Brain (organoid and tissue), 16 donors: ENCODE measurements at places on chromosomes 4 and X.

GRCh38 chrX:108163333-108164082 lies 71.9 kb downstream of the ATG4A start:
- DNase-seq: no peak

DNA sequence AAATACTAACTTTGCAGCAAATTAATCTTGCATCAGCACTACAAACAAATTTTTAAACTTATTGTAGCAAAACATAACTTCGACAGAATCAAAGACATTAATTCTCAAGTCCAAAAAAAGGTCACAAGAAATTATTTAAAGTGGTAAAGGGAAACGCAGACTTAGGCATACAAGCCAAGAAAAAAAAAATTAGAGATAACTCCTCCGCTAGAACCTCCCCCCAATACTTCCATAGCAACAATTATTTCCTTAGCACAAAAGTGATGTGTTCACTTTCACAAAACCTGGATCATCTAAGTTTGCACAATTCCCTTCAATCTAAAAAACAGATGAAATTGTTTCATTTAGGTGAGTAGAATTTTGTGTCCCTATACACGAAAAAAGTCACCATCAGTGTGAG lies 1.1 kb downstream of the LRBA start:
- DNase-seq: no peak

DNA sequence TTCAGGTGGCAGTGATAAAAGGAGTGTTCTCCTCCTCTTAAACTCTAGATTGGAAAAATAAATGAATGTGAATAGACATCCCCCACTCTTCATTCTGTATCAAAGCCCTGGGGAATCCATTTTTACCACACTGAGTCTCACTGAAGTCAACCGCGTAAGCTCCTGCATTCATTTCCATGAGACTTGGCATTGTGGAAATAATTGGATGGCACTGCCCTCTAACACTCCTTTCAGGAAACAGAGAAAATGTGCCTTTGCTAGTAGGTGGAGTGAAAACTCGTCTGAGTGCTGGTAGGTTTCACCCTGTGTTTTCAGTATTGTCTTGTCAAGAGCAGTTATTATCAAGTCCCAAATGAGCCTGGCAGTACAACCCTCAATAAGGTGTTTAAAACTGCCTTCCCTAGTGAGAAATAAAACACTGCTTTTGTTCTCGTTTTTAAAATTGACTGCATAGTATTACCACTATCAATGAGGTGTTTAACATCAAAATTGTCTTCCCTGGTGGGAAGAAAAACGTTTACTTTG lies 9.7 kb upstream of the CDKN2AIP start:
- peak; percentile 42 for DNase-seq

DNA sequence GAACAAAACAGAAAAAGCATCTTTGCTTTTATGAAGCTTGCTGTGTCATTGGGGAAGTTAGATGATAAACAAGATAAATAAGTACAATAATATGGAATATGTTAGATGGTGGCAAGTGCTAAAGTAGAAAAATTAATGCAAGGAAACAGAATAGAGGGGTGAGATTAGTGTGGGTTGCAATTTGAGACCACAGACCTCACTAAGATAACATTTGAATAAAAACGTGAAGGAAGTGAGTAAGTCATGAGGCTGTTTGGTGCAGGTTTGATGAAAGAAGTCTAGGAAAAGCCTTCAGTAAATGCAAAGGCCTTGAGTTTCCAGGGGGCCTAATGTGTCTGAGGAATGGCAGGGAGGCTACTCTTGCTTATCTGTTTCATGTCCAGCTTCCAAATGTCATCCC lies 102.5 kb downstream of the CFAP299 start:
- no peak for DNase-seq

DNA sequence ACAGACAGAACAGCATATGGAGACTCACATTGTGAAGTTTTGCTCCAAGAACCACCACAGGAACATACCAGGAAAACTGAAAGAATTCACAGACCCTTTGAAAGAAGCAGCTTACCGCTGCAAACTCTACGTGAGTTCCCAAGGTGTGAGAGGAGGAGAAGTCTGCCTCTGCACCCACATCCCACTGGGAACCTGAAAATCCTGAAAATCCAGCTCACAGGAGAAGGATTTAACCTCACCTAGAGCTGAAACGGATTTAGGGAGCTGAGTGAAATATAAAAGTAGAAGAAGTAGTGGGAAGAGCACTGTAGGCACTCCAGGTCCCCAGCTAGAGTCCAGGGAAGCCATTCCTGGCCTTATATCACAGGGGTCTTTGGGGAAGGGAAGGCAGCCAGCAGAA lies 80.0 kb downstream of the FHIP1A start:
- DNase-seq: no peak

DNA sequence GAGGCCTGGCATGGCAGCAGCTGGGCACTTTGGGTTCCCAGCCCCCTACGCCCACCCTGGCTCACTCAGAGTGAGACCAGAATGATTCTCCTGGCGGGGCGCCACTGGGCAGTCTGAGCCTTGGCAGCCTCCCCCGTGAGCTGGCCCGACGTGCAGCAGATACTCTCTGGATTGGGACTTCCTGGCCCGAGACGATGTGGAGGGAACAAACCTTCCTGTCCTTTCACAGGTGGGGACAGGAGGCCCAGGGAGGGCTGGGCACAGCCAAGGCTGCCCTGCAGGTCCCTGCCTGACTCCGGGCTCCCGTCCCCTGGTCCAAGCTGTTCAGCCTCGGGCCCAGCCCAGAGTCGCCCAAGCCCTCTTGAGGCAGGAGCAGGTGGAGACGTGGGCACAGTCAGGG lies 17.9 kb upstream of the ADD1 start:
- peak; percentile 37 for DNase-seq

- DNase-seq: no peak
Observed at GRCh38 chrX:135740681-135741149, 27.3 kb downstream of the CT45A1 start.

GRCh38 chr4:34280131-34280530 lies 1964.2 kb downstream of the ARAP2 start:
- no peak for DNase-seq
